NCI-H1417 treated with DMSO at 0.1 percent for 48 hours (cell line): ENCODE measurements at places on chromosomes 5 and 9.
A peak's percentile ranks its signal among the peaks of the same experiment; 100 is the strongest.

- peak; percentile 64 for DNase-seq
Measured at GRCh38 chr5:81579262-81579924, 171.5 kb downstream of the SSBP2 start.

GRCh38 chr9:63817622-63818518 lies 1467.1 kb downstream of the FOXD4L5 start:
- no peak for DNase-seq

DNA sequence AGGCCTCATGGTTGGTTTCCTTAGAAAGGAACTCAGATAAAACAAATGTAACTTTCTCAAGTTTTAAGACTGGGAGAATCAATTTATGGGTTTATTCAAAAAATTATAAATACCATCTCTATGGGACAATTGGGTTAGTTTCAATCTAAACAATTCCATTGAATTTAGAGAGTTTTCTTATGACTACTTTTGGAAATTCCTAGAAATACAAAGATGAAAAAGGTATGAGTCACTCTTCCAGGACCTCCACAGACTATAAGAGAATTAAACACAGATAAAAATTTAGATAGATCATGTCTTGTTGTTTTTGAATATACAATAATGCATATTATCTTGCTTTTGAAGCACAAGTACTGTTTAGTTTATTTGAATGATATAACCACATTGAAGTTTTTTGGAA lies 188.7 kb downstream of the CHSY3 start:
- no peak for DNase-seq

- DNase-seq, result peak; percentile 21
Measured at GRCh38 chr5:96651948-96652753, 10.0 kb upstream of the CAST start.

- no peak for DNase-seq
Measured at GRCh38 chr9:29866556-29866955, 2293.3 kb upstream of the C9orf72 start.

DNA sequence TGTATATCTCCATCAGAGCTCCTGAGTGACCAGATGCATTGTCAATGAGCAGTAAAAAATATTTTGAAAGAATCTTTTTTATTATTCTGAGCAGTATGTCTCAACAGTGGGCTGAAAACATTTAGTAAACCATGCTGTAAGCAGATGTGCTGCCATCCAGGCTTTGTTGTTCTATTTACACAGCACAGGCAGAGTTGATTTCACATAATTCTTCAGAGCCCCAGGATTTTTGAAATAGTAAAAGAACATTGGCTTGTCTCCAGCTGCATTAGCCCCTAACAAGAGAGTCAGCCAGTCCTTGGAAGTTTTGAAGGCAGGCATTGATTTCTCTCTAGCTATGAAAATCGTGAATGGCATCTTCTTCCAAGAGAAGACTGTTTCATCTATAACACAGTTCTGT lies 25.2 kb upstream of the ENTREP1 start:
- no peak for DNase-seq

DNA sequence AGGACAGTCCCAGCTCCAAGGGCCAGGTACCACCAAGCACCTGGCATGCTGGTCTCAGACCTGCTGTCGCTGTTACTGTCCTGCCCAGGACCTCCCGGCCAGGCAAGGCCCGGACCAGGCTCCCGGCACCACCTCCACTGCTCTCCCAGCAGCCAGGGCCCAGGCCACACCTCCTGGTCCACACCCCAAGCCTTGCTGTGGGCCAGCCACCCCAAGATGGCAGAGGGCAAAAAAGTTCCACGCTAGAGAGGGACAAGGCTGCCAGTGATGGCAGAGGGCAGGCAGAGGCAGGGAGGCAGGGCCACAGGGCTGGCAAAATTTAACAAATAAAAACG lies 1.1 kb downstream of the DNLZ start:
- DNase-seq, result no peak

DNA sequence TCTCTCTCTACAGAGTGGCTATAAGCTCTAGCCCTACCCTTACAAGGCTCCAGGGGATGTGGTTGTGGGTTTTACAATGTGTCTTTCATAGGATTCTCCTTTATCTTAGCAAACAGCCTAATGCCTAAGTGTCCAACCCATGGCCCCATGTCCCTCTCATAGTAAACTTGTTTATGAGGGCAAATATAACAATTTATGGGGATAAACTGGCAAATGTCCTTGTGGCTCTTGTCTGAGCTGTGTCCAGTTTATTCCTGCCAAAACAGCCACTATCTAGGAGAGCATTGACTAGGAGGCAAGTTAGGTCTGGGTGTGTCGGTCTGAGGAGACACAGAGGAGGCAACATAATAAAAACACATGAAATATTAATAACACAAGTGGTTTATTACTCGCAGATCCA lies 335.1 kb downstream of the IZUMO3 start:
- DNase-seq, result no peak

GRCh38 chr5:145937432-145938250 lies 1.3 kb downstream of the SH3RF2 start:
- no peak for DNase-seq

DNA sequence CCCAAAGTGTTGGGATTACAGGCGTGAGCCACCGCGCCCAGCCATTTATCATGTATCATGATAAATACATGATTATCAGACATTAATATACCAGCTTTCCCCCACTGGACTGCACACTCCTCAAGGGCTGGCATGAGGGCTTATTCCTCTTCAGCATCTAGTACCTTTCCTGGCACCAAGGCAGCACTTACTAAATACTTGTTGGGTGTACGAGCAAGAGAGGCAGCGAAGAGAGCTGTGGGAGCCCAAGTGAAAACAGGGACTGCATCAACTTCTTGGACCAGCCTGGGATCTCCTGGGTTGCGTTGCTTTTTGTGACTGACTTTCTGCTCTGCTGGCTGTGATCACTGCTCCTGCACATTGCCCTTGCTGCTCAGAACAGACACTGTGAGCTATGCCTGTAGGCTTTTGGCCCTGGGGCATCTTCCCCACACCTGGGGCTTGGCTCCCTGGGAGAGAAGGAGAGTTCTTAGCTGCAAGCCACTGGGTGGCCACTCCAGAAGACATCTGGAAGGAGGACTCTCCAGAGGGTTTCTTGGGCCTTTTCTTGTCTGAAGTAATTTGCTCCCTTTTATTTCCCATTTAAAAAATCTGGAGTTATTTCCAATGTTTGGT lies 224.3 kb downstream of the NR3C1 start:
- no peak for DNase-seq

DNA sequence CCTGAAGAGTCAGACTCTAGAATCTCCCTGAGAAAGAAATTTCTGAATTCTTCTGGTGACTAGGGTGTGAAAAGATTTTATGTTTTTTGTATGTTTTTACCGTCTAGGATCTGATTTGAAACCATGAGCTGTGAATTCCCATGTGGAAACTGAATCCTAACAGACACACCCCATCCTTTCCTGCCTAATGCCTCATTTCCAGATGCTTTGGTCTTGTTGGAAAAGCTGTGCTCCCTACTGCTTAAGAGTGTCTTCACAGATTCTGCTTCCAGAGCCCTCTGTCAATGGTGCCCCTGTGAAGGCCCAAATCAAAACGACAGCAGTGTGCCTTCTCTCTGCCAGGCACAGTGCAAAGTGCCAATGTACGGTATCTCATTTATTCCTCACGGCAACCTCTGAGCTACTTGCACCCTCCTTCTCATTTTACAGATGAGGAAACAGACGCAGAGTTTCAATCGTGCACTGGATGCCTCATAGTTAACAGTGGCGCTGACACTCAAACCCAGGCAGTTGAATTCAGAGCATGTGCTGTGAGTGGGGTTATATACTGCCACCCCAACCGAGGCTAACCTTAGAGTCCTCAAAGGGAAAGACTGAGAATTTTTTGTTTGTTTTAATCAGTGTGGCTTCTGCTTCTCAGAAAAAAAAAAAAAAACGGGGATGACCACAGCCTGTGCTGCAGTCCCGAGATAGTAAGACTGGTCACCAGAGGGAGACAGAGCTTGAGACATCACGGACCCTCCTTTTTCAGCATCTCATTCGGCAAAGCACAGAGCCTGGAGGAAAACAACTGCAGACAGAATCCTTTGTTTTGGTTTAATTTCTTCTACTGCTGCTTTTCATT lies 188.4 kb downstream of the SNCAIP start:
- DNase-seq, result no peak

GRCh38 chr9:68785965-68786364 lies 80.9 kb downstream of the PIP5K1B start:
- no peak for DNase-seq

GRCh38 chr5:6383376-6383775 lies 5.0 kb upstream of the MED10 start:
- DNase-seq, result no peak

- no peak for DNase-seq
Measured at GRCh38 chr9:73093740-73094379, 57.8 kb upstream of the ANXA1 start.

DNA sequence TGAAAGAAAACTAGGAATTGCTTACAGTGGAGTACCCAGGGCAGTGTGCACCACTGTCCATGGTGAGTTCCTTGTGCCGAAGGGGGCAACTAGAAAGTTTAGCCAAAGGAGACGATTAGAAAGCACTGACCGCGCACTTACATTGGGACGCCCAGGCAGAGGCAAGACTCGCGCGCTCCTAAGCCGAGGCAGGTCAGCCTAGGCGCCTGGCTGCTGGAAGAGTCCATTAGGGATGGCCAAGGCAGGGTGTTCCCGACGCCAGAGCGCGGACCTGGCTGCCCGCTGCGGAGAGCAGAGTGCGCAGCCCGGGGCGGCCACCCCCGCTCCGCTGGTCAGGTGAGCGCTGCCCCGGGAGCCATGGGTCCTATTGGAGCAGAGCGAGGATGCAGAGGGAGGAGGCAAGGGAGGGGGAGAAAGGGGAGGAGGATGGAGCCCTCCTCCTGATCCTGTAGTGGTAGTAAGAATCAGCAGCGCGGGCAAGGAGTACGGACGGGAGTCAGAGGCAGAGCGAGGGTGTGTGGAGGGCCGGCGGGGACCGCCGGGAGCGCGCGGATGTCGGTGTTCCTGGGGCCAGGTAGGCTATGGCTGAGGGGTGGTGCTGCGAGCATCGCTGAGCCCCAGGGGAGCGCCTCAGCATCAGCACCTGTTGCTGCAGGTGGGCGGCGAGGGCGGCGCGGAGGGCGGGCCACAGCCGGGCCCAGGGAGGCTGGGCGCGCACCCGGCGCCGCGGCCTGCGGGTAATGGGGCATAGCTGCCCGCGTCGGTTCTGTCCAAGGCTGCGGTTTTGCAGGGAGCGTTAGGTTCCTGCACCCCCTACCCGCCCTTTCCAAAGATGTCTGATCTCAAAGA lies at the start of gene ADGRV1:
TSS of gene ADGRV1 (plus strand) at position 454 of the 849 bp plus-strand sequence. CDS start at position 553, 99 bp downstream.
- no peak for DNase-seq

GRCh38 chr5:127840198-127840524 lies 137.0 kb downstream of the CCDC192 start:
- no peak for DNase-seq

DNA sequence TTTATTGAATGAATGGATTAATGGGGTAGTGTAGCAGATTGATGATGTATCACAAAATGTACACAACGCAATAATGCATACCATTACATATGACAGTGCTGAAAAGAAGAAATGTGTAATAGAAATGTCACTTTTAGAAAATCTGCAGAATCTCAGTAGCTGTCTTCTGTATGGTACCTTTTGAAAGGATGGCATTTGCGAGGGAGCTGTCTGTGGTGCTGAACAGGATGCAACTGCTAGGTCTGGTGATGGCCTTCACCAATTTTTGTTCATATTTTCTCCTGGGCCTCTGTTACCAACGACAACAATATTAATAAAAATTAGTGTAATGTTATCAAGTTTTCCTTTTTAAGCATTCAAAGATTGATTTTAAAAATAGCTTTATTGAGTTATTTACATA lies 36.2 kb upstream of the OTULIN start:
- no peak for DNase-seq

DNA sequence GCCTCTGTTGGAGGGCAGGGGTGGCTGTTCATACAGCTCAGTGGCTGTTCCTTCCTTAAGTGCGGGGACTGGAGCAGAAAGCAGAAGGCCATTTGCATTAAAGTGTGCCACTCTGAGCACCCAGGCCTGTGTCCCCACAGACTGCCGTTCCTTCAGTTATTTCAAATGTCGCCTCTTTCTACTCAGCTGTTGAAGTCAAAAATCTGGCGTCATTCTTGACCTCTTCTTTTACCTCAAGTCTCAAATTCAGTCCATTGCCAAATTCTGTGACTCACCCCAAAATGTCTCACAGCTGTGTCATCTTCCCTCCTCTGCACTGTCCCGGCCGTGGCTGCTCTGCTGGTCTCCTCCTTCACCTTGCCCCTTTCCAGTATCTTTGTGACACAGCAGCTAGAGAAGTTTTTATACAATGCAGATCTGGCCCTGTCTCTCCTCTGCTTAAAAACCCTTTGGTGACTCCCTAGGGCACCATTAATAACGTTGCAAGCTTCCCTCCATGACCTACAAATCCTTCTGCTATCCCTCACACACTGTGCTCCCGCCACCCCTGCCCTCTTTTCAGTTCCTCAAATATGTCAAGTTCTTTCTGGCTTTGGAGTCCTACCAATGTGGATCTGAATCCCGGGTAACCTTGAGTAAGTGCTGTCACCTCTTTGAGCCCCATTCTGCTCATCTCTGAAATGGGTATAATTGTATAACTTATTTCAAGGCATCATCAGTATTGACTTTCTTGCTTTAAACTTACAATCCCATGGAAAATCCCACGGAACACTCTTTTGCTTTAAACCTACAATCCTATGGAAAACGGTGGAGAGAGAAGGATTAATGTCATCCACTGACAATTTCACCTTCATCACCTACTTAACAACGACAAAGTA lies 98.3 kb upstream of the BOD1 start:
- no peak for DNase-seq

- no peak for DNase-seq
Measured at GRCh38 chr5:148953711-148954110, 109.2 kb downstream of the SH3TC2 start.

DNA sequence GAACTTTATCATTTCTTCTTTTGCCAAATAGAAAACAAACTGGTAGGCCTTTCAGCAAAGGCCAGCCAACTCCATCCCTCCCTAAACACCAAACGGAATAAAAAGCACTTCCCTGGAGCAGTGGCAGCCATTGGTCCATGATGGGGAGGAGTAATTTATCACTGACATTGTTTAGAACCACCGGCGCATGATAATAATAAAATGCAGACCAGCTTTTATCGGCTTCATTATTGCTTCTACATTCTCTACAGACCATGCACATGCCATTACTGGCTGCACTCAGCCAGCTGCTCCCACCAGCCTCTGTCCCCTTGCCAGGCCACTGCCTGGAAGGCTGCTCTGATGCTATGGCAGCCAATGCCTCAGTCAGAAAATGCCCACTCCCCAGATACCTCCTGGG lies 45.9 kb downstream of the ABCA1 start:
- DNase-seq, result no peak

- DNase-seq, result no peak
Measured at GRCh38 chr5:137105351-137106035, 393.6 kb downstream of the SPOCK1 start.

- DNase-seq, result no peak
Measured at GRCh38 chr9:97501972-97502221, 431 bp downstream of the TMOD1 start.

GRCh38 chr5:36658038-36658756 lies 51.8 kb downstream of the SLC1A3 start:
- DNase-seq, result no peak

DNA sequence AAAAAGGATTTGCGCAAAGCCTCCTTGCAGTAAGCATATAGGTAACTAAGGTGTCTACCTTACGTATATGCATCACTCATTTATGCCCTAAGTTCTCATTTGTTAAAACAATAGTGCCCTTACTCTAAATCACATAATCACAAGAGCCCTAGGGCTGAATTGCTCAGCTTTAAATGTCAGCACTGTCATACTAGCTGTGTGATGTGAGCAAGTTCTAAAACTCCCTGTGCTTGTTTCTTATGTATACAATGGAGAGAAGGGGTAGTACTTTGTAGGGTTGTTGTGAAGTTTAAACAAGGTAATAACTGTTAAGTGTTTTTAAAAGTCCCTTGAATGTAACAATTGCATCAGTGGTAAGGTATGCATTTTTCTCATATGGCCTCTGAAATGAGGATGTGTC lies 169.5 kb upstream of the DMRT1 start:
- no peak for DNase-seq
